Activated T-helper 9 cell treated with anti-CD3 and anti-CD28 coated beads, Interleukin-2, amount 50 U/mL, for 16 hours (primary cell): ENCODE measurements at places on chromosomes 7 and 10.
A peak's percentile ranks its signal among the peaks of the same experiment; 100 is the strongest.

- DNase-seq, result no peak
Observed at GRCh38 chr10:128875956-128876736, 590.9 kb upstream of the MGMT start.

GRCh38 chr10:98556061-98556460, 109.3 kb upstream of the HPS1 start:
- DNase-seq, result no peak

DNA sequence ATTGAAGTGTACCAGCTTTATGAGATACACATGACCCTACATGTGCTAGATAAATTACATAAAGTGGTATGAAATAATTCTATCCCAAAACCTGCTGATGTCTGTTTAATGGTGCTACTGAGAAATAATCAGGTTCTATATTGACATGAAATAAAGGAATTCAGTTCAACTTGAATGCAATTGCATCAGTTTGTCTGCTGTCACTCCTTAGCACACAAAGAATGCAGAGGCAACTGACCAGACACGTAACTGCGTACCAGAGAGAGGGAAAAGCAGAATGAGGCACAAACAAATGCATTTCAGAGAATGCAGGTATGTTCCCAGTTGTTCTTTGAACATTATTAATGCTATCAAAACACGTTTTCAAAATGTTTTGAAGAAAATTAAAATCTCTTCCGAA, 98.8 kb upstream of the AGR3 start:
- DNase-seq, result no peak

DNA sequence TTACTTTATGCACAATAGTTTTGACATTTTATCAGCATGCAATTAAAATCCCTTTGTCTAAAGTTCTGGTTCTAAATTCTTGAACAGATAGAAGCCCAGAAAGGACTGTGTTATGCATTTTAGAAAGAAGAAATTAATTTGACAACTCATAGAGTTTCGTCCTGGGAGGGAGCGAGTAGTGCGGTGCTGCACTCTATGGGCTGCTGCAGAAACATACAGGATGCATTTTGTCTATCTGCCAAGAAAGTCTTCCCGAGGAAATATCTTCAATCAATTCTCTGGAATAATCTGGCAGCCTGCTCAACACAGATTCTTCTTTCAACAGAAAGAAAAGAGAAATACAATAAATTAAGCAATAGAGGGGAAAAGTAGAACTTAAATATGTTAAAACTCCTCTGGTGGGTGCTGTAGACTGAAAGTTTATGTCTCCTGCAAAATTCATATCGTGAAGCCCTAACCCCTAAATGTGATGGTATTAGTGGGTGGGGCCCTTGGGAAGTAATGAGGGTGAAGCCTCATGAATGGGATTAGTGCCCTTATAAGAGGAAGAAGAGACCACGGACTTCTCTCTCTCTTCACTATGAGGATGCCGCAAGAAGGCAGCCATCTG, 39.0 kb upstream of the IFRD1 start:
- DNase-seq, result no peak

DNA sequence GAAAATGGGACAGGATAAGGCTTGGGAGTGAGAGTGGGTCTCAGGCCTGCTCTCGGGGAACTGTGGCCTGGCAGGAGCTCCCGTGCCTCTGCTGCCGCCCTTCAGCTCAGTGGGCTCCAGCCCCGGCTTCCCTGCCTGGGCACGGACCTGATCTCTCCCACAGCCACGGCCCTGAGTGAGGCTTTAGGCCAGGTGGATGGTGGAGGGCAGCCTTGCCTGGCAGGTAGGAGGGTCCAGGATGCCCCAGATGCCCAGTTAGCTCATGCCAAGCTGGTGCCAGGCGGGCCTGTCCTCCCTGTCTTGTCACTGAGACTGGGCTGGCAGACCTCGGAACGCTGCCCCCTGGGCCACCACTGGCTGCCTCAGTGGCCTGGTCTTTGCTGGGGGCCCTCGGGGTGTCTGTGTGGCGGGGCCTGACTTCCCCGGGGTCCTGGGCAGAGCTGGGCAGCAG, 116.6 kb downstream of the INPP5A start:
- no peak for DNase-seq

- DNase-seq, result no peak
Observed at GRCh38 chr7:100693312-100694097, 545 bp downstream of the GIGYF1 start.

GRCh38 chr10:98425511-98426352, 10.8 kb upstream of the PYROXD2 start:
- no peak for DNase-seq

DNA sequence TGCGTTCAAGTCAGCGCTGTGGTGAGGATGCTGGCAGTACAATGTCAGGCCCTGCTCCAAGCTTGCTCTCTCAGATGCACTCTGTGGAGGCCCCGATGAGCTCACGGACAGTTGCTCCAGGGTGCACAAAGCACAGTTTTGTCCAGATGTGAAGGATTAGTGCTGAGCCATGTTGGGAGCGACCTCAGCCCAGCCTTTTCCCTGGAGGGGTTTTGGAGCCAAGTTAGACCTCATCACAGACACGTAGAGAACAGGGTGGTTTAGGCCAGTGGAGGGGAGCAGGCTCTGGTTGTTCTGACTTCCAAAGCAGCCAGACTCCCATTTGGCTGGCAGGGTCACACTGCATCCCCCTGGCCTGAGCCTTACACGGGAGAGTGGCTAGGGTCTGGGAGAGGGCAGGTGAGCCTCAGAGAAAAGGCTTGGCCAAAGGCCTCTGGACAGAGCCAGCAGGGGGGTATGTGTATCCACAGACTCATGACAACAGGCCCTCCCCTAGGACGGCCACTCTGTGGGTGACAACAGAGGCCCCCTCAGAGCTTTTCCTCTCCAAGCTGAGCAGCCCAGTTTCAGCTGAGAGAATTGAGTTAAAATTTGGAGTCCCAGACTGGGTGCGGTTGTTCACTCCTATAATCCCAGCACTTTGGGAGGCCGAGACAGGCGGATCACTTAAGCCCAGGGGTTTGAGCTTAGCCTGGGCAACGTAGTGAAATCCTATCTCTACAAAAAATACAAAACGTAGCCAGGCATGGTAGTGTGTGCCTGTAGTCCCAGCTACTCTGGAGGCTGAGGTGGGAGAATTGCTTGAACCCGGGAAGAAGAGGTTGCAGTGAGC, 4.7 kb downstream of the PLAC9 start:
- DNase-seq, result no peak

DNA sequence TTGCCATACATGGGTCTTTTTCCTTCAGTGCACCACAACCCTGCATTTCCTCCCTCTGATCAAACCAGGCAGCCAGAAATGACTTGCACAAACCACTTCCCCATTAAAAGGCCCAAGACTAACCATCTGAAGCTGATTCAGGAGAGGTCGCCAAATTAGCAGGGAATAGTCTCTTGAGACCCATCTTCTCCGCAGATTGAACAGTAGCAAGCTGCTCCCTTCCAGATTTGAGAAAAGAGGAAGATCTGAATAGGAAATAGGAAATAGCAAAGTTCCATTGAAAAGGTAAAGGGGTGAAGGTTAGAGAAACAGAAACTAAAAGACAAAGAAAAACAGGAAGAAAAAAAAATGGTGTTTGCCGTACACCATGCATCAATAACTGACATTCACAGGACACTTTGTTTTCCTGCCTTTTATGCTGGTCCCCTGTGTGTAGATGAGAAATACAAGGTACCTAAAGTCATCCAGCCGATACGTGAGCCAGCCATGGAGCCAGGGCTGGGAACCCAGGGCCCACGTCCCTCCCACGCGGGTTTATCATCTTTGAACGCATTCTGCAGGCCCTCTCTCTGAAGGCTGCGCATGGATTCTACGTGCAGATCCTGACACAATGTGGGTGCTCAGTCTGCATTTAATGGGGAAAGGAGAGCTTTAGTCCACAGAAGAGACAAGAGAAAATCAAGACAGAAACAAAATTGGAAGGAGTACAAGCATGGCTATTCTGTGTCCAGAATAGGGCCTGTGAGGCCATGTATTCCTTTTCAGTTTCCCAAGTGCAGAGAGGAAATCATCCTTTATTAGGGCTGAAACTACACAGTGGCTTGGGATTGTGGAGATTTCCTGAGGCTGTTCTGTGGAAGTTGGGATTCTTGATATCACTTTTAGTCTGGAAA, 268.4 kb upstream of the NPVF start:
- DNase-seq, result no peak

- DNase-seq, result no peak
Observed at GRCh38 chr10:133592716-133593115, 27.3 kb upstream of the SYCE1 start.

- DNase-seq, result no peak
Observed at GRCh38 chr10:103559776-103560175, 66.3 kb downstream of the NEURL1 start.

DNA sequence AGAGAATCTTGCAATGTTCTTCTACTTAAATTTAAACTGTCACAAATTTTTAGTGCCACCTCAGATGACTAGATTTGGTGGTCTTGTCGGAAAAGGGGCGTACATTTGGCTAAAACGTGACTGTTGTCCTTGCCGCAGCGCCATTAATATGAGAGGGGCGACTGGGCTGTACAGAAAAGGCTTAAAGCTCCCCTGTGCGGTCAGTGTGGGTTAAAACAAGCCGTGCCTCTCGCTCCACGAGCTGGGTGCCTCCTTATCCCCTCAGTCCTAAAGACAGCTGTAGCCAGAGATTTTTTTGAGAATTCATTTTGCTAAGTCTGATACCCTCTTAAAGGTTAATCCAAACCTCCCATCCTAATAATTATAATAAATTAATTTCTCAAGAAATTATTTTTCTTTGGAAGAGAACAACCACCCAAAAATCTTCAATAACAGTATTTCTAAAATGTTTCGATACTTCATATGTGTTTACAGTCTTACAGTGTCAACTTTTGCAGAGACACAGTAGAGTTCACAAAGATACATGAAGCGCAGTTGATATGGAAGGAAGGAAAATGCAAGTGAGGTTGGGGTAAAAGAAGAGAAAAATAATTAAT, 68.6 kb downstream of the C7orf25 start:
- no peak for DNase-seq

GRCh38 chr10:124966008-124966407, 24.1 kb downstream of the ZRANB1 start:
- no peak for DNase-seq

DNA sequence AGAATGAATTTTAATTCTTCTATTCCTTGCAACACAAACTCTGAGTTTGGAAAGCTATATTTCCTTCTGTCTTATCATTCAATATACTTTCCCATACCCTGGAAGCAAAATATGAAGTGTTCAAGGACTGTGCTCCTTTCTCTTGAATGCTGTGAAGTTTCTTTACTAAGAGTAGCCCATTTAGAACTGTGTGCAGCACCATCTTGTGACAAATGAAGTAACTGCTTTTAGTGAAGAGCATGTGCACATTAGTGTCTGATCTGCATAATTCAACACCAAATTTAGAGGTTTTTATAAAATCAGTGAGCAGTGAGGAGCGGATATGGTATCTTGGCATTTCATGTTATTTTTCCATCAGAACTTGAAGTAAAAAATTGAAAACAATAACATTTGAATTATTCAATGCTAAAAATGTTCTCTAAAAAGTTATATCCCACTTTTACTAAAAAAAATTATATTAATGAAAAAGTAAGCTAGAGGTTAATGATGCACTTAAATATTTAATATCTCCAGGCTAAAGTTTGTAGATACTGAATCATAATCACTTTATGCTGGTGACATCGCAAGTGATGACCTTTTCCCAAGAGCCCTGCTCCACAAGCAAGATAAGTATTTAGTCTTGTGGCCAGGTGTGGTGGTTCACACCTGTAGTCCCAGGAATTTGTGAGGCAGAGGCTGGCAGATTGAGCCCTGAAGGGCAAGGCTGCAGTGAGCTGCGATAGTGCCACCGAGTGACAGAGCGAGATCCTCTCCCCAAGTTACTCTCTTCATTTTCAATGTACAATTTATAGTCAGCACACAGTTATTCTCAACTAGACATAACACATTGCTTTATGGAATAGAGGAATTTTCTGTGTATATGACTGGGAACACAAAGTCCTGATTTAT, 108.8 kb upstream of the PCLO start:
- no peak for DNase-seq

GRCh38 chr7:69656890-69657289, 58.6 kb downstream of the AUTS2 start:
- DNase-seq, result no peak

- no peak for DNase-seq
Observed at GRCh38 chr7:108455998-108456677, at the start of gene NRCAM. Gene NRCAM (minus strand): TSS chr7:108456436. CDS start chr7:108240064, 216,372 bp downstream.

DNA sequence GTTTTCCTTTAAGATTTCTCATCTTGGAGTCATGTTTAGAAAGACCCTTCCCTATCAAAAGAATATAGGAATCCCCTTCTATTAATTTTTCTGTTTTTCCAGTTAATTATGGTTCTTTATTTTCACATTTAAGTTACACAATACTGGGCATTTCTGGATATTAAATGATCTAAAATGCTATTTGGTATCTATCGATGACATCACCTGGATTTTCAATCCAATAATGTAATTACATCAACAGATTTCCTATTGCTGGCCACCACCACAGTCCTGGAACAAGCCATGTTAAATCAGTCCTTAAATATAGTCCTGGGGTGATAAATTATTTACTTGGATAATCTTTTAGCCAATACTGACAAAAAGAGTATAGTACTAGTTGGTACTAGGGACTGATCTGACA, 48.0 kb downstream of the PUS7 start:
- no peak for DNase-seq

DNA sequence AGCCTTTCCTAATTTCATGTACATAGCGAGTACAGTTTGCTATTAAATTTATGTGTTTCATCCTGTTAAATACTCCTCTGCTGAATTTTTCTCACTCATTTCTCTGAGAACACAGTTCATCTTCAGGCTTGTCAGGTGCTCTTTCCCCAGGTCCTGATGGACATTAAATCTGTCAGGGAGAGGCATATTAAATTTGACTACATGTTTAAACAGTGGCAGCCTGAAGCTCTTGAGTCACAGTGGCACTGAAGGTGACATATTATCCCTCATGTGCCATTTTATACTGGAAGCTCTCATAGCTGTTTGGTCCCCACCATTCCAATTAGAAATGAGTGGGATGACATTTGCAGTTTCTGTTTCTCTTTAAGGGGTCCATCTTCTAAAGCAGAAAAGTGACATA, 1089.6 kb upstream of the SORCS1 start:
- no peak for DNase-seq

DNA sequence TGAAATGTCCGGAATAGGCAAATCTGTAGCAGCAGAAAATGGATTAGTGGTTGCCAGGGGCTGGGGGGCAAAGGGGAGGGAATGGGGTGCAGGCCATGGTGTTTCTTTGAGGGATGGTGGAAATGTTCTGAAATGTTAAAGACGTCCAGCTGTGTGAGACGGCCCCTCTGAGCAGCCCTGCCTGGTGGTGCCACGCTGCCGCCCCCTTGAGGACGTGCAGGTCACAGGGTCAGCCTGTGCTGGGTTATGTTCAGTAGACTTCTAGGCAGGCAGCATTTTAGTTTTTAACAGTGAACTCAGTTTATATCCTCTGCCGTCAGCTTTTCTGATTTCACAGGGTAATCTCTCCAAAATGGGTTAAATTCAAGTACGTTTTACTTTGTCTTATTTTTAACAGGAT, 9.4 kb downstream of the NUB1 start:
- peak; percentile 38 for DNase-seq

DNA sequence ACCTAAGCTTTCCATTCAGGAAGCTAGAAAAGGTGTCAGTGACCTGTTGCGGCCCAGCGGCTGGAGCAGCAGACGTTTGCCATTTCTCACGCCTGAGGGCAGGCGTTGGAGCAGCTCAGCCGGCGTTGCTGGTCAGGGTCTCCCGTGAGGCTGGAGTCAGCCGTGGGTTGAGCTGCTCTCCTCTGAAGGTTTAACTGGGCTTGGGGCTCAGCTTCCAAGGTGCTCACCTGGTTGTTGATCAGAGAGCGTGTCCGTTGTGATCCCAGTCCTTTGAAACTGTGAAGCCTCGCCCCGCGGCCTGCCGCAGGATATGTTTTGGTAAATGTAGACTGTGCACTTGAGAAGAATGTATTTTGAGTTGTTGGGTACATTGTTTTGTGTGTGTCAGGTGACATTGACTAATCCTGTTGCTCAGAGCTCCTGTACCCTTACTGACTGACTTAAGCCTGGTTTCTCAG, 20.6 kb upstream of the PWWP2B start:
- no peak for DNase-seq
